ENCODE measurements at places on chromosomes 1 and 21.

- DNase-seq: no peak
Observed at GRCh38 chr1:193339401-193339800, 153.0 kb upstream of the B3GALT2 start.

GRCh38 chr1:29682171-29682918 is 446.0 kb downstream of the PTPRU start:
- DNase-seq: no peak

GRCh38 chr1:29243023-29243870 is 6.9 kb downstream of the PTPRU start:
- DNase-seq: no peak

- no peak for DNase-seq
Observed at GRCh38 chr1:228149406-228150119, at the start of gene GJC2. GJC2 (plus strand) TSS chr1:228149930; CDS start chr1:228157759, 7,829 bp downstream.

GRCh38 chr1:31955917-31956736 is 18.0 kb upstream of the PTP4A2 start:
- no peak for DNase-seq

DNA sequence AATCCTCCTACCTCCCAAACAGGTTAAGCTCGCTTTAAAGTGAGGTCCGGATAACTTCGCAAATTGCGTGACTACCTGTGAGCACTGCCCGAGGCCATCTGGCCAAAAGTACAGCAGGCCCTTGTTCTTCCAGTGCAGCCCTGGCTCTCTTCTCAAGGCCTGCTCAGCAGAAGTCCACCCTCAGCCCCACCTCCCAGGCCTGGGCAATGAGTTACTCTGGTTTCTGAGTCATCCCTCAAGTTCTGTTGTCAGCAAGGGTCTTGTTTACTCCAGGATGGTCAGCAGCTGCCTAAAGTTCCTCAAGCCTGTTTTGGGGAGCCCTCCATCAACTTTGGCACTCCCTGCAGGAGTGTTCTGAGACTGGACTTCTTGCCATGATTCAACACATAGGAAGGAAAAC is 101.7 kb downstream of the BCAR3 start:
- no peak for DNase-seq

- DNase-seq: no peak
Observed at GRCh38 chr1:50148142-50148923, 39.6 kb downstream of the ELAVL4 start.

Measured in NCI-H345 (cell line).